Mesothelial cell of epicardium (in vitro differentiated cells): ENCODE measurements at places on chromosomes 11 and 22.

- DNase-seq: no peak
Observed at GRCh38 chr11:46677991-46678740, 22.3 kb downstream of the ARHGAP1 start.

DNA sequence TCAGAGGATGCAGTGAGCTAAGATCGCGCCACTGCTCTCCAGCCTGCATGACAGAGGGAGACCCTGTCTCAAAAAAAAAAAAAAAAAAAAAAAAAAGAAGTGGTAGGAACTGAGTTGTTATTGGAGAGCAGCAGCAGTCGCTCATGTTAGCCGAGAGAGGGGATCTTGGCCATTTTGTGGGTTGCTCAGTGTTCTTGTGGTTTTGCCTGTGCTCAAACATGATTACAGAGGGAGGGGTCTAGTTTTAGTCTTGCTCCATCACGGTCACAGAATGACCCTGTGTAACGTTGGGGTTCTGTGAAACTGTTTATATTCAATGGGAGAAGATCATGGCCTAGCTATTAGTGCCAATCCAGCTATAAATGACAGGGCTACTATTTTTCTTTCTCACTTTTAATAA, 1.9 kb downstream of the DPAGT1 start:
- DNase-seq: no peak

GRCh38 chr22:30381264-30381663, 5.9 kb downstream of the RNF215 start:
- no peak for DNase-seq

- DNase-seq: no peak
Observed at GRCh38 chr11:46684367-46684766, 16.1 kb downstream of the ARHGAP1 start.

- DNase-seq: no peak
Observed at GRCh38 chr11:32931606-32932005, 39.0 kb downstream of the QSER1 start.

DNA sequence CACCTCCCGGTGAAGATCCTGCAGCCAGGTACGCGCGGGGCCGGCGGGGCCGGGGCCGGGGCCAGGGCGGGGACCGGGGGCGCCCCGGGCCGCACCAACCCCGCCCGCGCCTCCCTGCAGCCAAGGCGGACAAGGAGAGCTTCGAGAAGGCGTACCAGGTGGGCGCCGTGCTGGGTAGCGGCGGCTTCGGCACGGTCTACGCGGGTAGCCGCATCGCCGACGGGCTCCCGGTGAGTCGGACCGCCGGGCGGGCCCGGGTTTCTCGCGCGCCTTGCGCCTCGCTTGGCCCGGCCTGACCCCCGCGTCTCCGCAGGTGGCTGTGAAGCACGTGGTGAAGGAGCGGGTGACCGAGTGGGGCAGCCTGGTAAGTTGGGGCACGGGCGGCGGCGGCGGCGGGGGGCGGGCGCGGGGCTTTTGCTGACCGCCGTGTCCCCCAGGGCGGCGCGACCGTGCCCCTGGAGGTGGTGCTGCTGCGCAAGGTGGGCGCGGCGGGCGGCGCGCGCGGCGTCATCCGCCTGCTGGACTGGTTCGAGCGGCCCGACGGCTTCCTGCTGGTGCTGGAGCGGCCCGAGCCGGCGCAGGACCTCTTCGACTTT, 531 bp downstream of the PIM3 start:
- peak; percentile 53 for DNase-seq

GRCh38 chr11:67289226-67289650, at the start of gene ANKRD13D:
TSS of gene ANKRD13D (plus strand) at chr11:67289303. CDS start at chr11:67289461, 158 bp downstream.
- DNase-seq: no peak

GRCh38 chr11:17828311-17828751, 93.8 kb downstream of the KCNC1 start:
- no peak for DNase-seq

- DNase-seq: no peak
Observed at GRCh38 chr11:72283947-72284346, 40.0 kb upstream of the PHOX2A start.

GRCh38 chr22:36331912-36332622, 55.7 kb downstream of the MYH9 start:
- no peak for DNase-seq

GRCh38 chr22:17116572-17117330, 4.4 kb downstream of the TMEM121B start:
- no peak for DNase-seq

DNA sequence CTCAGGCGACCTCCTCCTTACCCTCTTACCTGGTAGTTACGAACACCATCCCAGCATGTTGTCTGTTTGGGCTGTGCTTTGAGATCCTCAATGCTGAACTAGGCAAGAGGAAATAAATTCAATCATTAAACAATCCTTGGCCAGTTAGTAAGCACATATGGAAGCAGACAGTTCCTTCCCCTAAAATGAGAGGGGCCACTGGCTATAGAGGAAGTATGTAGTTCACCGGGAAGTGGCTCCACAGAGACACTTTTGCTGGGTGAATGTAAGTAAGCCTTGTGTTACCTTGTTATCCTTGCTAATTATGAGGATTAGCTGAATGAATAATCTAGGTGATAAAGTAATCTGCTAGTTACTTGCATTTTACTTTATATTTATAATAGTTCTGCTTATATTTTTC, 2.9 kb downstream of the THYN1 start:
- no peak for DNase-seq

GRCh38 chr11:62033191-62034035, 66.0 kb upstream of the FTH1 start:
- DNase-seq: no peak

DNA sequence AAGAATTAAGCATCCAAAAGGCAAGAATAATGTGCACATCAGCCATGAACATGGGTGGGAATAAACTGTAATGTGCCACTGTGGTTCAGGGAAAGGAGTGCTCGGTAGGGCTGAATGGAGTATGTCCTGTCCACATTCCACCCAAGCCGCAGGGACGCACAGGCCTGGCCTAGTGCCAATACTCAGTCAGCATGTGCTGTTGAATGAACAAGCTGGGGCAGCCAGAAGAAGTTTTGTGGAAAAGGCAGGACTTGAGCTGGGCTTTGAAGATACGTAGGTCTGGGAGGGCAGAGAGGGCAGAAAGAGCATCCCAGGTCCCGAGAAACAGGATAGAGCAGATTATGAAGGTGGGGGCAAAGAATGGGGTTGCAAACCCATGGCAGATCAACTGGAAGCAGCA, 60.0 kb upstream of the PLET1 start:
- DNase-seq: peak; percentile 69
